Naive B cell (primary cell): ENCODE measurements at places on chromosomes 3 and 15. TPM values are rescaled to one million over a fixed set of nuclear protein-coding genes. Genes with fewer than 3 reads are reported as not detected.

SIAH2 gene
- 77.2 TPM for polyA plus RNA-seq

SIDT1 gene
- polyA plus RNA-seq = 51.1 TPM

TM4SF1 gene
- not detected for polyA plus RNA-seq

ZBED2 gene
- 4.9 TPM for polyA plus RNA-seq

EFHB gene
- polyA plus RNA-seq = not detected
